ENCODE measurements at places on chromosomes 4 and X. TPM values are rescaled to one million over a fixed set of nuclear protein-coding genes. Genes with fewer than 3 reads are reported as not detected.

Gene DCAF4L1
- total RNA-seq, result 0.19 TPM

DNA sequence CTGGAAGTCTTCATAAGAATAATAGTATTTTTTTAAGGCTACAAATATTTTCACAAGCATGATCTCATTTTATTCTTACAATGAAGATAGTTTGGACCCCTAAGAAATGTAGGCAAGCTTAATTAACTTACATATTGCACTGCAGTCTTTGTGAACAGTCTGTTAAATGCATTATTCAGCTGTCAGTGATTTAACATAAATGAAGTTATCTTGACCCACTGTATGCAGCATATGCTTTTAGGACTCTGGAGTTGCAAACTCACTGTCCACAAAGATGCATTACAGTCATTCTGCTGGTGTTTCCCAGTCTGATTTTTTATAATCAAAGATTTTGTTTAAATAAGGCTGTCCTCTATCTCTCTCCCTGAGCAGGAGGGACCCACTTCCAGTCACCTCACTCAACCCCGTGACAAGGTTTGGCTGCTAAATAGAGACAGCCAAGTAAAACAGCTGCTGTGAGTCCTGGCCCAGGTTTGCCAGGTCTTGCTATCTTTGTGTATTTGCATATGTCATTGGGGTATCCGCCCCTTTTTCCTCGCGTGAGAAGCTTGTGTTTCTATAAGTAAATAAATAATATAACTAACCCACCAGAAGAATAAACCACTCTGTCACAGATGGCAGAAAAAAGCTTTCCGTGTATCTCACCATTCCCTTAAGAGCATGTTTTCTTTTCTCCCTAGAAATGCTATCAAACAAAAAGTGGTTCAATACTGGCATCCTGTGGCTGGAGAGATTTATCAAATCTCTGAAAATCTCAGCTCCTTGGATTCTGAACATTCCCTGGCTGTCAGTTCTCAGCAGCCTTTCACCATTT lies 67.0 kb downstream of the SLC7A11 start:
- DNase-seq, result no peak

Gene F8A1
- total RNA-seq, result 25.5 TPM

GRCh38 chr4:101265816-101266172 lies 81.5 kb downstream of the PPP3CA start:
- DNase-seq, result no peak

GRCh38 chr4:44720371-44720770 lies 6.0 kb downstream of the GNPDA2 start:
- DNase-seq, result no peak

- no peak for DNase-seq
Observed at GRCh38 chr4:56463711-56464110, 3.7 kb upstream of the SRP72 start.

GRCh38 chrX:103913356-103914020 lies 48.9 kb upstream of the TMSB15B start:
- DNase-seq, result no peak

Gene CPLX1
- 1.3 TPM for total RNA-seq

- DNase-seq, result no peak
Observed at GRCh38 chr4:26008737-26009136, 94.7 kb downstream of the SMIM20 start.

Data from psoas muscle (tissue), 8 donors.